NCI-H1105 (cell line): ENCODE measurements at places on chromosomes 5 and 9.

GRCh38 chr9:134185536-134186011 is 21.2 kb upstream of the RNU6ATAC start:
- DNase-seq, result no peak

- no peak for DNase-seq
Observed at GRCh38 chr5:139861021-139861888, 65.6 kb downstream of the PSD2 start.

DNA sequence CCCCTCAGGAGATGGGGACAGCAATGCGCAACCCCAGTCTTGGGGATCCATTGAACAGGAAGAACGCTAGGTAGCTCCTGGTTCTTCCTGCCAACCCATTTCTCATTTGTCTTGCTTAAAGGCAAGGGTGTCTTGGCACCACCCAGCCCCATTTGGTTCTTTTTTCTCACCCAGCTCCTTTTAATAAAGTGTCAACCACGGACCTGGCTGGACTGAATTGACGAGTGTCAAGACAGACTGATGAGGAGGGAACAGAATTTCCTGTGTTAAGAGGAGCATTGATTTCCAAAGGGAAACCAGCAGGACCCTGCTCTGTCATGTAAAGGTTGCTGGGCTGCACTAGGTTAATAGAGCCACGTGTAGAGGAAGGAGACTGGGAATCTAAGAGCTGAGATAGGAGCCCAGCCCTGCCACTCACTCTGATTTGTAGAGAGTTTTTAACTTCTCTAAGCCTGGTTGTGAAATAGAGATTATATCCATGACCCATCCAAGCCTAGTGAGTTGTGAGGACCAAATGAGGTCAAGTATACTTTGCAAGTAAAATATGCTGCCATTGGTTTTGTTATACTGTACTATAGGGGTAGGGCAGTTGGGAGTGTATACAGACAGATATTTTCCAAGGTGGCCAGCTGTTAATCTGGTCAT is 33.7 kb downstream of the OSTF1 start:
- DNase-seq, result no peak

DNA sequence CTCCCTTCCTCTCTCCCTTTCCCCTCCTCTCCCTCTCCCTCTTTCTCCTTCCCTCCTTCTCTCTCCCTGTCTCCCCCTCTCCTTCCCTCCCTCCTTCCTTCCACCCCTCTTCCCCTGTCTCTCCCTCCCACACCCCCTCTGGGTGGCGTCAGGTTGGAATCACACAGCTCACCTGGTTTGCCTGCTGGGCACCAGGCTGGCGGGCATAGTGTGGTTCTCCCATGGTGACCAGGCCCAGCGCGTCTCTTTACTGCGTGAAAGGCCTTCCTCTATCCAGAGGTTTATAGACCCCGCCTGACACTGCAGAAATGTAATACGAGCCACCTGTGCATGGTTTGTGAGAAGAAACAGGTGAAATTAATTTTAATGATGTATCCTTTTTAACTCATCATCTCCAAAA is 76.2 kb downstream of the MRPL36 start:
- no peak for DNase-seq

DNA sequence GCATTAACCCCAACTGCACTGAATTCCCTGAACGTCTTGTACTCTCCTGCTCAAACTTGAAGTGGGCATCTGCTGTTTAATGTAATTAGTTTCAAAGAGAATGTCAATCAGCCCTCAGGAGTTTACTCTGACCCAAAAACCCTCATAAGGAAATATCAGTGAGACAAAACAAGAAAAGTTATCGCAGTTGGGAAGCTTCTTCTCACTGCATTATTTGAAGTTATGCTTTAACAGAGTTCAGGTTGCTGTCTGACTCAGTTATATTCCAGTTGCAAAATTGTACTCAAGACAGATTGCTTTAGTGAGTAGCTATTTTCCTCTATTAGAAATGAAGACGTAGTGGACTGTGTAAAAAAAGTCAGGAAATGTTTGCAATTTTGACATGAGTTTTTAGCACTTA is 52.1 kb downstream of the PPIC start:
- no peak for DNase-seq

GRCh38 chr9:135526089-135526729 is 5.0 kb downstream of the LCN1 start:
- DNase-seq, result no peak

- no peak for DNase-seq
Observed at GRCh38 chr5:124660229-124661093, 86.0 kb downstream of the ZNF608 start.

GRCh38 chr9:79694208-79694607 is 122.4 kb downstream of the TLE4 start:
- DNase-seq, result no peak

- no peak for DNase-seq
Observed at GRCh38 chr5:61311836-61312808, 19.9 kb upstream of the ZSWIM6 start.

DNA sequence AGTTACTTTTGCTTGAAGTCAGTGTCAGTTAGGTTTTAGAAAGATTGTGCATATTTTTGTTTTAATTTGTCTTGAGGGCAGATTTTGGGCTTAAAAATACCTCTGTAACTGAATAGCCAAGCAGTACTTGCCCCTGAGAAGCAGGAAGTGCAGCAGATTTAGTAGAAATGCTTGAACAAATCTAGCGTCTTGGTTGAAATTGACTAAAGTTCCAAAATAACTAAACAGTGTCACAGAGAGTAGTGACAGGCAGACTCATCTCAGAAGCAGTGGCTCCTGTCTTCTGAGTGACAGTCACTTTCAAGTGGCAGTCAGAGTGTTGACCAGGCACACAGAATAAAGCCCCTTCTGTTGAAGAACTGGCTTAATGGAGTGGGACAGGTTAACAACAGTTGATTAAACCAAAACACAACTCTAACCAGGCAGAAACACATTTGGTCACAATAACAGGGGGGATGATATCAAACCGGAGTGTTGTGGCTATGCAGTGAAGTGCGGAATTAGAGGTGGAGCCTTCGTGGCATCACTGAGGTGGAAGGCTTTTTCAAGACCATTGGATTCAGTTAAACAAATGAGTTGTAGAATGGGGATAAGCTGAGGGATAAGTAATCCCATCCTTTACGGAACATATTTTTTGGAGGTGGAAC is 29.1 kb downstream of the TRIO start:
- DNase-seq, result no peak

GRCh38 chr5:169706758-169707450 is 69.8 kb downstream of the DOCK2 start:
- no peak for DNase-seq

GRCh38 chr9:115615821-115616665 is 498.1 kb upstream of the TNC start:
- no peak for DNase-seq

DNA sequence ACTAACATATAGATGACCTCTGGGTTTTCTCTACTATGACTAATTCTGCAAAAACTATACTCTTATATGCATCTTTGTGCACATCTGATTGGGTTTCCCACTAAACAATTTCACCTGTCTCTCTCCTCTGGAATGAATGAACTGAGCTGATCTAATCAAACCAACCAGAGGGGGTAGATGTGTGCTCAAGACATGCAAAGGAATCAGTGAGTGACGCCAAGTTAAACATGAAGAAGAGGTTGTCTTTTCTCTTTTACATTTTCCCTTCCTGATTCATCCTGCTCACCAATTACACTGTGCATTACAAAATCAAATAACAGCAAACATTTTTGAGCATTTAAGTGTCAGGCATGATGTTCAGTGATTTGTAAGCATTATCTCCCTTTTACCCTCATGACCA is 29.6 kb upstream of the GRXCR2 start:
- DNase-seq, result no peak

GRCh38 chr5:90802474-90803317 is 244.1 kb downstream of the ADGRV1 start:
- peak; percentile 7 for DNase-seq

DNA sequence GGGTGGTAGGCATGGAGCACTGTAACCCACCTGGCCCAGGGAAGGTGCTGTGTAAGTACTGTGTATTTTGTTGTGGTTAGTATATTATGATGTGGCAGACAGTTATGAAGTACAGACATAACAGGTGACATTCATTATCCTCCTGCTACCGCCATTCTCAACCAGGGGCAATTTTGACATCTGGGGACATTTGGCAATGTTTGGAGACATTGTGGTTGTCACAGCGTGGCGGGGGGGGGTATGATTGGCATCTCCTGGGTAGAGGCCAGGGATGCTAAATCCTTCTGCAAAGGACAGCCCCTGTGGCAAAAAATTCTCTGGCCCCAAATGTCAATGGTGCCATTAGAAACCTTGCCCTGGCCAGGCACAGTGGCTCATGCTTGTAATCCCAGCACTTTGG is 9.8 kb upstream of the RPL26L1 start:
- DNase-seq, result no peak

GRCh38 chr5:107894361-107894760 is 223.6 kb upstream of the EFNA5 start:
- DNase-seq, result no peak

GRCh38 chr5:140718266-140718592 is 18.0 kb downstream of the ZMAT2 start:
- no peak for DNase-seq

GRCh38 chr9:16030528-16031185 is 477.8 kb downstream of the CCDC171 start:
- DNase-seq, result no peak

GRCh38 chr5:18216729-18217128 is 582.5 kb downstream of the TAF11L14 start:
- DNase-seq, result no peak

- DNase-seq, result no peak
Observed at GRCh38 chr9:109496841-109497225, 1.3 kb downstream of the PTPN3 start.

- peak; percentile 42 for DNase-seq
Observed at GRCh38 chr5:122182491-122182921, 53.2 kb downstream of the ZNF474 start.

GRCh38 chr5:88770276-88771257 is 112.4 kb downstream of the MEF2C start:
- DNase-seq, result no peak

- no peak for DNase-seq
Observed at GRCh38 chr5:135004376-135004775, 29.7 kb downstream of the PITX1 start.

- DNase-seq, result no peak
Observed at GRCh38 chr5:133534566-133534965, 77.8 kb downstream of the FSTL4 start.

- no peak for DNase-seq
Observed at GRCh38 chr5:15717001-15717400, 217.0 kb downstream of the FBXL7 start.

DNA sequence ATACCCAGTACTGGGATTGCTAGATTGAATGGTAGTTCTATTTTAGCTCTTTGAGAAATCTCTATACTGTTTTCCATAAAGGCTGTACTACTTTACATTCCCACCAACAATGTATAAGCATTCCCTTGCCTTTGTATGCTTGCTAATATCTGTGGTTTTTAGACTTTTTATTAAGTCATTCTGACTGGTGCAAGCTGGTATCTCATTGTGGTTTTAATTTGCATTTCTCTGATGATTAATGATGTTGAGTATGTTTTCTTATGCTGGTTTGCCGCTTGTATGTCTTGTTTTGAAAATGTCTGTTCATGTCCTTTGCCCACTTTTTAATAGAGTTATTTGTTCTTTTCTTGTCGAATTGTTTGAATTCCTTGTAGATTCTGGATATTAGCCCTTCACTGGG is 512.7 kb upstream of the PAPPA start:
- DNase-seq, result no peak

GRCh38 chr9:87579781-87580541 is 82.3 kb downstream of the DAPK1 start:
- no peak for DNase-seq

DNA sequence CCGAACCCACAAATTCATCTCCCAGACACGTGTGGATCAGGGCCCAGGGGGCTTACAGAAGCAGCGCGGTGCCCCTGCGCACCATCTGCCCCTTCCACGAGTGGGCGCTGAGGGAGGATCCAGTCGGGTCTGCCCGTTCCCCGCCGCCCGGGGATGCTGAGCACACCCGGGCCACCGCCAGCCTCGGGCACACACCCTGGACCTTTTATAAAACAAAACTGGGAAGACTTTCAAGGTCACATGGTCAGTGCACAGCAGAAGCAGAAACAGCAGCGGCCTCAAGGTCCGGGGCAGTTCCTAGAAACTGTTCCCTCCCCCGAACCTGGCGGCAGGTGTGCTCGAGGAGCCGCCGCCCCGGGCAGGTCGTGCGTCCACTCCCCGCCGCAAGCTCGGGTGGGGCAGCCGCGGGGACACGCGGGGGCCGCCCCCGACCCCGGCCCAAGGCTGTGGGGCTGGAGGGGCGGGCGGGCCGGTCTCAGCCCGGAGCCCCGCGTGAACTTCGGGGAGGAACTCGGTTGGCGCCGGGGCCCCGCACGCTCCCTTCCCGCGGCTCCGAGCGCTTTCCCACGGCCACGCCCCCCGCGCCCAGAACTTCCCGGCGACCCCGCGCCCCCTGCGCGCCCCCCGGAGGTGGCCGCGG is 633 bp upstream of the PPP1R26 start:
- DNase-seq, result no peak
